ENCODE measurements at places on chromosomes 1 and 21.

DNA sequence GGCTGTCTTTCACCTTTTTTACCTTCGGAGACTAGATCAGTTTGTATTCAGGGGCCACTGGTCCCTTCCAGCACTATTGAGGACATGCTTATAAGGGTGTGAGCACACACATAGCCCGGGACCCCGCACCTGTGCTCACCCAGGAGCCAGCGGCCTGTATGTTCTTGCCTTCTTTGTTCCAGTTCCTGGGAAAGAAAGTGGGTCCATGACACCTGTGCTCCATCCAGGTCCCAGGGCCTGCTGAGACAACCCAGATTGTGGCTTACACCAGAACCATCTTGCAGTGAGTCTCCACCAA lies 207.8 kb downstream of the TOMM20 start:
- DNase-seq: no peak

GRCh38 chr1:233183226-233184020 lies 112.1 kb downstream of the PCNX2 start:
- DNase-seq: no peak

GRCh38 chr1:23619299-23620188 lies 60.2 kb upstream of the ID3 start:
- no peak for DNase-seq

- no peak for DNase-seq
Measured at GRCh38 chr1:15452866-15453571, 3.5 kb upstream of the CELA2A start.

GRCh38 chr1:87134625-87135328 lies 193.9 kb upstream of the LMO4 start:
- no peak for DNase-seq

GRCh38 chr1:10727751-10728232 lies 68.7 kb downstream of the CASZ1 start:
- DNase-seq: no peak

DNA sequence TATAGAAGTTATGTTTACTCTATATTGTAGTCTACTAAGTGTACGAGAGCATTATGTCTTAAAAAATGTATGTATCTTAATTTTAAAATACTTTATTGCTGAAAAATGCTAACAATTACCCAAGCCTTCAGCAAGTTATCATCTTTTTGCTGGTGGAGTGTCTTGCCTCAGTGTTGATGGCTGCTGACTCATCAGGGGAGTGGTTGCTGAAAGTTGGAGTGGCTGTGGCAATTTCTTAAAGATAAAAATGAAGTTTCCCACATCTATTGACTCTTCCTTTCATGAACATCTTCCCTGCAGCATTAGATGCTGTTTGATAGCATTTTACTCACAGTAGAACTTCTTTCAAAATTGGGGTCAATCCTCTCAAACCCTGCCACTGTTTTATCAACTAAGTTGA lies 95.8 kb downstream of the CDC7 start:
- DNase-seq: no peak

Data from thoracic aorta (tissue), 2 donors.